ENCODE measurements at places on chromosomes 2 and 18.
A peak's percentile ranks its signal among the peaks of the same experiment; 100 is the strongest.

DNA sequence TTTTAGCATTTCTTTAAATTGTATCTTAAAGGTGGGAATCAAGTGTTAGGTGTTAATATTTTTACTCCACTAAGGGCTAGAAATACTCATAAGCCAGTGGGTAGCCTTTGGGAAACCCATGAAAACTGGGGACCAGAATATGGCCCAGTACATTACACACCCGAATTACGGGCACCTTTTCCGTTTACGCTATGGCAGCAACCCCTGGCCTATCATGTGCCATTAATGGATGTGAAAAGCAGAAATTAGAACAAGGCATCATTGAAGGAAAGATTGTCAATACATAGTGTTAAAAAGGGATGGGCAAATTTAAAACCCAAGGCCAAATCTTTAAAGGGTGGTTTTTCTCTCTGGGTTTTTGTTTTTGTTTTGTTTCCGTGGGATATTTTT lies 781 bp downstream of the FARP2 start:
- no peak overlapping the region for H3K27ac ChIP-seq
- H3K4me1 ChIP-seq: peaks cover 10% of the 10 kb centered on the region
- peak overlapping the region; percentile 84 for H3K4me3 ChIP-seq
- no peak for DNase-seq
- H3K36me3 ChIP-seq: peaks cover 10% of the 10 kb centered on the region
- no peaks in the 10 kb centered on the region for H3K27me3 ChIP-seq

DNA sequence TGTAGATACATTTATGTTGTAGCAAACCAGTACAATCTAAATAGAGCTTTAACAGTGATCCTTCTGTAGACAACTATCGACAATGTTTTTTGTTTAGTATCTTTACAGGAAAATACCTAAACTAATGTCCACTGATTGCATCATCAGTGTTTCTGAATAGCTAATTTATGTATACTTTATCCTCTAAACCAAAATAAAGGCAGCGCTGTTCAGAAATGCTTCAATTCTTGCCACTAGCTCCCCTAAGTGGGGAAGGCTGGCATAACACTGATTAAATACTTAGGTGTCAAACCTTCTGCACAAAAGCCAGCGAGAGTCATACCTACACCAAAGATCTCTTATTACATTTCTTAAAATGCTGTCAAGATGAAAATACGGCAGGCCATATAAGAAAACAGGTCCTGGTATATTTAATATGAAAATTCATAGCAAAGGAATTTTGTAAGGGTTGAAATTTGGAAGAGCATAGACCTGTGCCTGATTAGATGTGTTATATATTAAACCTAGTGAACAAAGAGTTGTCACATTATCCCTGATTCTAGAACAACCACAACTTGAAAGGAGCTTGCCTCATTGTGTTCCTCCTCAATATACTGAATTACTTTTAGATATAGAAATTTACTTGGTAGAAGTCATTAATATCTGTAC lies 1693.4 kb upstream of the SLC39A10 start:
- H3K4me1 ChIP-seq: no peaks in the 10 kb centered on the region
- H3K27ac ChIP-seq: no peak overlapping the region
- no peaks in the 10 kb centered on the region for H3K36me3 ChIP-seq
- no peaks in the 10 kb centered on the region for H3K27me3 ChIP-seq

DNA sequence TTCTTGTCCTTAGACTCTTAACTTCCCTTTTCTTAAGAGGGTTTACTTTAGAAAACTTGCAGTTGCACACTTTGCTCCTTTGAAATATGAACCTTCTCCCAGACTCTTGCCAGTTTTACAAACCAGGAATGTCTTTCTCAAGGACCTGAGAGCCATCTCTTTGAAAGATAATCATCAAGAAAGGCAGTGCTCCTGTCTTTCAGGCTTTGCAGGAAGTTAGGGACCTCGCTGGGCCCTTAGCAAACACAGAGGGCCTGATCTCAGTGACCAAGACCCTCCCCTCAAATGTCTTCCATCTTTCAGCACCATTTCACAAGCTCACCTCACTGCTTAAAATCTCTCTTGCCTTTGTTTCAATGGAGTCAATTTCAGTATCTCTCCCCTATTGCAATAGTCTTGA lies 32.0 kb upstream of the NYAP2 start:
- no peaks in the 10 kb centered on the region for H3K4me1 ChIP-seq
- no peak for DNase-seq
- H3K27me3 ChIP-seq: no peaks in the 10 kb centered on the region

- H3K4me3 ChIP-seq: no peak overlapping the region
- H3K4me1 ChIP-seq: no peaks in the 10 kb centered on the region
- H3K27ac ChIP-seq: no peak overlapping the region
- no peaks in the 10 kb centered on the region for H3K36me3 ChIP-seq
- no peak for DNase-seq
These were observed 1300.4 kb upstream of the CHAC2 start for GRCh38 chr2:52467189-52467588.

DNA sequence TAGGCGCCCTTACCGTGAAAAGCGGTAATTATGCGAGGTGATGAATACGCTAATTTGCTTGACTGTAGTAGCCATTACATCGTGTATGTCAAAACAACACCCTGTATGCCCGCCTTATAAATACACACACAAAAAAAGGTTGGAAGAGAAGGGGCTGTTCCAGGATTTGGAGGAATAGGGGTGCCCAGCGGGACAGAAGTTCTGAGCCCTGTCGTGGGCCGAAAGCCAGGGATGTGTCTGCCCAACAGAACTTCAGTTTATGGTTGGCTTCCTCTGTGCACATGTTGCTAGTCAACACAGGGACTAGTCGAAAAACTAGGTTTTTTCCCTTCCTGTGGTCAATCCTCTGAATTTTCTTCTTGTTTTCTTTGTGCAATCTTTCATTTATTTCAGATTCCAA lies 182.5 kb downstream of the ACKR3 start:
- no peak overlapping the region for H3K27ac ChIP-seq
- H3K36me3 ChIP-seq: no peaks in the 10 kb centered on the region
- no peak overlapping the region for H3K4me3 ChIP-seq
- no peaks in the 10 kb centered on the region for H3K27me3 ChIP-seq
- no peak for DNase-seq
- H3K4me1 ChIP-seq: peaks cover 40% of the 10 kb centered on the region

DNA sequence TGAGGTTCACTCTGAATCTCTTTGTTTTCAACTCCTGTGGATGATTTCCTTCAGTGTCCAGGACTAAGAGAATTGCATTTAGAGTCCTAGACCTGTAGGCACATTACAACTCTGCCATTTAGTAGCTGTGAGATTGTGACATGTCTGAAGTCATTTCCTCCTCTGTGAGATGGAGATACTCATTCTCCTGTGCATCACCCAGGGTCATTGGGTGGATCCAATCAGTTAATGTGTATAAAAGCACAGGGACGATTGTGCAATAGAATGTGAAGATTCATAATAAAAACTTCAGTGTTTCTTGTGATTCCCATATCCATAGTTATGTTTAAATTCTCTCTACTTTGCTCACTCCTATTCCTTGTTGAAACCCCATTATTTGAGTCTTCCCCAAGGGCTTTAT lies 113.6 kb downstream of the DIS3L2 start:
- H3K27me3 ChIP-seq: no peaks in the 10 kb centered on the region
- no peaks in the 10 kb centered on the region for H3K4me1 ChIP-seq
- no peak overlapping the region for H3K4me3 ChIP-seq
- no peak overlapping the region for H3K27ac ChIP-seq

DNA sequence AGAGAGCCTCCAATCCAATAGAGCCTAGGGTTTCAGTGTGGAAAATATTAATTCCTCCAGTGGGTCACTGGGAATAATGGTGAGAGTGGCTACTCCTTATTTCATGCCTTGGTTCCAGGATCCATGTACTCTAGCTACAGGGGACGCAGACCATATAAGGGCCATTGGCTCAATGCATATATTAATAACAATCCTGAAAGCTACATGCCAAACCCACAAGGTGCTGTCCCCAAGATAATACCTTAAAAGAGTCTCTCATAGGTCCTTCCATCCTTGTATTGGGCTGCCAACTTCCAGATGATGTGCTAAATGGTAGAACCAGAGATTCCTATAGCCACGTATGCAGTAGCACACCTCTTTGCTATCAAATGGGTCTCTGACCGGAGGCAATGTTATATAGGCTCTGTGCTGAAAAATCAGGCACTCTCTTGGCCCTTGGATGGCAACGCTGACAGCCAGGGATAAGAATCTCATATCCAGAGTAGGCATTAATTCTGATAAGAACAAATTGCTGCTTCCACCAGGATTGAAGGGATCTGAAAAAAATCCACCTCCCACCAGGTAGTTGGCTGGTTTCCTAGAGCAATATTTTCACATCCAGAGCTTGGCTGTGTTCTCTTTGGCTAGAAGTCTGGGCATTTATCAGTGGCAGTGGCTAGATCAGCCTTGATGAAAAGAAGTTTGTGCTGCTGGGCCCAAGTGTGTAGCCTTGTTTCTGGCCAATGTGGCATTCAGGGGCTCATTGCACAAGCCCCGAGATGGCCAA lies 218.1 kb upstream of the MGAT5 start:
- H3K27me3 ChIP-seq: no peaks in the 10 kb centered on the region
- no peak overlapping the region for H3K27ac ChIP-seq
- no peaks in the 10 kb centered on the region for H3K4me1 ChIP-seq

GRCh38 chr2:104976603-104977120 lies 61.2 kb upstream of the MRPS9 start:
- H3K4me3 ChIP-seq: no peak overlapping the region
- no peaks in the 10 kb centered on the region for H3K27me3 ChIP-seq
- DNase-seq: no peak

DNA sequence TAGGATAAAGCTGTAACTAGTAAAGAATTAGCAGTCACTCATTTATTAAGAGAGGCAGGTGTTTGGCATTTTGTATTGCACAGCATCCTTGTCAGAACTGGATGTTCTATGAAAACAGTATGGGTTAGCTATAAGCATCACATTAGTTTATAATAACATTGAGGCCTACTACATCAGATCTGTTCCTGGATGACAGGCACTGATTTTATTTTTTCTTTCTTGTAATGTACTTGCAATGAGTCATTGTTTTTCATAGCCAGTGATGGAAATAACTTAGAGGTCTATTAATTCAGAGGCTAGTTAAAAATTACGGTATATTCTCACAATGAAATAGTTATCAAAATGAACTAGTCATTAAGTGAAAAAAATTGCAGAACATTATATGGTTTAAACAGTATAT lies 13.0 kb upstream of the RMDN2 start:
- no peaks in the 10 kb centered on the region for H3K27me3 ChIP-seq
- H3K4me1 ChIP-seq: peaks cover under 1% of the 10 kb centered on the region
- DNase-seq: no peak
- no peak overlapping the region for H3K4me3 ChIP-seq
- no peak overlapping the region for H3K27ac ChIP-seq

GRCh38 chr2:79860228-79861058 lies 347.6 kb downstream of the CTNNA2 start:
- no peaks in the 10 kb centered on the region for H3K36me3 ChIP-seq
- H3K4me3 ChIP-seq: no peak overlapping the region
- DNase-seq: peak; percentile 1
- no peaks in the 10 kb centered on the region for H3K27me3 ChIP-seq
- H3K4me1 ChIP-seq: no peaks in the 10 kb centered on the region
- H3K27ac ChIP-seq: no peak overlapping the region

DNA sequence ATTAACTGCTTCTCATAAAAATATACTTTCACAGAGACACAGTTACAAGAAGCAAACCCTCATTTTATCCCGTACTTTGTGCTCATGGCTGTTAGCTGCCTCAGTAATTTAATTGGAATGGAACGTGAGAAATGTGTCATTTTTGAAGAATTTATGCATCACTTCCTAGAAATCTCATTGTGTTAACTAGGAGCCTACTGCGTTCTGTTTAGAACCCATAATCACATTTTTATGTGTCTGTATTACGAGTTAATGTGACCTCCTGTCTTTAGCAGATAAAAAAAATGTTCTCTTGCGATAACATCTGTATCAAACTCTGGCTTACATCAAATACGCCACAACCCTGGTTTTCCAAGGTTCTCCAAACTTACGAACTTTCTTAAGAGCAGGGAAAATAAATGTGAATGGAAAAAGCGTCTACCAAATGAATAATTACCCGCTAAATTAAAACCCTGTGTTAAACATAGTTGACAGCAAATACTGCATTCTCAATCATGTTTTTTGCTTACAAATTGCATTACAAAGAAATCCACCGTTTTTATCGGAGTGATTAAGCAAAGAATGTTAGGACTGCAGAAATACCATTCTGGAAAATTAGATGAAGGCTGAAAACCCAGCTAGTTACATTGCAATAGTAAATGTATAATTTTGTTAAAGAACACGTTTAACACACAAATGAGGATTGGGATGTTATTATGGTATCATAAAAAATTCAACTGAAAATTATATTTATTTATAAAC lies 12.1 kb upstream of the GBX2 start:
- DNase-seq: peak; percentile 37
- H3K27ac ChIP-seq: no peak overlapping the region
- H3K27me3 ChIP-seq: peaks cover 16% of the 10 kb centered on the region
- H3K4me3 ChIP-seq: no peak overlapping the region
- no peaks in the 10 kb centered on the region for H3K36me3 ChIP-seq

DNA sequence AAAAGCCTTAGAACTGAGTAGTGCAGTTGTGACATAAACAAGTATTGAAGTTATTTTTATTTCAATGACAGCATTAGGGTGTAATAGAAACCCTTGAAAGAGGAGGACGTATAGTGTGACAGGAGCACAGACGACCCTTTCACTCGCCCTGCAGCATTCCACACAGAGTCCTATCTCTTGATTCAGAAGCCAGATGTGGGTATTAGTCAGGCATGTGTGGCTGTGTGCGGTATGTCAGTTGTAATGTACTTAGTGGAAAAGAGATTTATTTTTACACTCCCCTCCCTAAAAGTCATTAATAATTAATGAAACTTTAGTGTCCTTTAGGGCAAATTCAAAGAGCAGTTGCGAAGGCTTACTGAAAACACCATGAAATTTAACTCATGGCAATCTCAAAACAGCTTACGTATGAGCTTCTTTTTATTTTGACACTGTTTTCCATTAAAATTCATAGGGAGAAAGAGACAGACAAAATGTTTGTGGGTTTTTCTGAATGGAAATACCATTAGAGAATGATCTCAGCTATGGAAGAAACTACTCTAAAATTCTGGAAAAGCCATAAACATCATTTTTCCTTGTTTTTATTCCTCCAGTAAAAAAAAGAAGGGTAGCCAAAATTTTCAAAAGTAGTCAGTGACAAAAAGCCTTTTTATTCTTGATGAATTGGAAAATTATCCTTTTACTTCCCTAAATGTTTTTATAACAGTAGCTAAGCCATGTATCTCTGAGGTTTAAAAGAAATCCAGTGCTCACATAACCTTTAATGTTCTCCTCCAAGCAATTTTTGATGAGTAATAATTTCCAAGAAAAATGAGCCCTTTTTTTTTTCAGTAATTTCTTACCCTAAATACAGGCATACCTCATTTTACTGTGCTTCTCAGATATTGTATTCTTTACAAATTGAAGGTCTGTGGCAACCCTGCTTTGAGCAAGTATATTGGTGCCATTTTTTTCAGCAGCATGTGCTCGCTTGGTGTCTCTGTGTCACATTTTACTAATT lies 84.0 kb upstream of the DSEL start:
- no peak overlapping the region for H3K27ac ChIP-seq
- no peak overlapping the region for H3K4me3 ChIP-seq
- H3K4me1 ChIP-seq: no peaks in the 10 kb centered on the region
- DNase-seq: peak; percentile 84

- no peak overlapping the region for H3K27ac ChIP-seq
- DNase-seq: no peak
- no peaks in the 10 kb centered on the region for H3K27me3 ChIP-seq
- no peak overlapping the region for H3K4me3 ChIP-seq
- H3K36me3 ChIP-seq: peaks cover 6% of the 10 kb centered on the region
These were observed 6.1 kb downstream of the FARSB start for GRCh38 chr2:222649801-222650200.

GRCh38 chr2:26936855-26937254 lies 33.6 kb upstream of the MAPRE3 start:
- no peak for DNase-seq
- H3K36me3 ChIP-seq: no peaks in the 10 kb centered on the region
- no peak overlapping the region for H3K4me3 ChIP-seq
- no peaks in the 10 kb centered on the region for H3K4me1 ChIP-seq

Measured in trophoblast cell (in vitro differentiated cells and primary cell).